Erythroblast (primary cell): ENCODE measurements at places on chromosomes 12 and 14.

DNA sequence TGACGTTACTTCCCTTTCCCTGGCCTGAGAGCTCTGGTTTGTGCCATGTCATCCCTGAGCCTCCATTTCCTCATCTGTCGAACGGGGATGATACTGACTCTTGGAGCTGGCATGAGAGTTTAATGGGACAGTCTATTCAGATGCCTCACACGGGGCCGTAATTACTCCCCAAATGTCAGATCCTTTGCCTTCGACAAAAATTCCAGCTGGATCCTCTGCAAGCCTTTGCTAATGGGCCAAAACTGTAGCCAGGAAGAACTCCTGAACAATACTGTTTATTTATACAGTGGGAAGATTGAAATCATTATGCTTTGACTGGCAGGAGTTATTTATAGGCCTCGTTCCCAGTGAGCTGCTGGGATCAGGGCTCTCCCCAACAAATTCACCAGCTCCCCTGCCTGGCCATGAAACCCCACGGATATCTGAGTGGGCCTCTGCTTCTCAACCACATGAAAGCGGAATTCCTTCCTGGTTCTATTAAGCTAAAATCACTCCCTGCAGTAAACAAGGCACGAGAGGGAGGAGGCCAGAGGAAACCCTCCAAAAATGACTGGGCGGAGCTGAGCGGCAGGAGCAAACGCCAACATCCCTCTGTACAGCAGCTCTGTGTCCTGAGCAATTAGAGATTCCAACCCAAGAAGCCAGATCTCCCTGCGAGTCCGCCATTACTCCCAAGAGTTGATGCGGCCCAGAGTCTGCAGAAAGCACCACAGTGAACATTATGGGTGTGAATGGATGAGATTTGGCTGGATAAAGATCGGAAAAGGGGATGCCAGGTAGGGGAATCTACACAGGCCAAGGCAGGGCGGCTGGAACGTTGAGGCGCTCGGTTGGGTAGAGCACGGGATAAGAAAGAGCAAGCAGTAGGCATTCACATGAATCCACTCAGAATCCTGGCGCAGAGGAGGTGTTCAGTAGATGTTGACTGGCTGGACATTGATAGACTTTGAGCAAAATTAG lies 326.1 kb downstream of the BCL11B start:
- DNase-seq = no peak

- no peak for DNase-seq
Measured at GRCh38 chr12:20213723-20214625, 154.4 kb upstream of the PDE3A start.

DNA sequence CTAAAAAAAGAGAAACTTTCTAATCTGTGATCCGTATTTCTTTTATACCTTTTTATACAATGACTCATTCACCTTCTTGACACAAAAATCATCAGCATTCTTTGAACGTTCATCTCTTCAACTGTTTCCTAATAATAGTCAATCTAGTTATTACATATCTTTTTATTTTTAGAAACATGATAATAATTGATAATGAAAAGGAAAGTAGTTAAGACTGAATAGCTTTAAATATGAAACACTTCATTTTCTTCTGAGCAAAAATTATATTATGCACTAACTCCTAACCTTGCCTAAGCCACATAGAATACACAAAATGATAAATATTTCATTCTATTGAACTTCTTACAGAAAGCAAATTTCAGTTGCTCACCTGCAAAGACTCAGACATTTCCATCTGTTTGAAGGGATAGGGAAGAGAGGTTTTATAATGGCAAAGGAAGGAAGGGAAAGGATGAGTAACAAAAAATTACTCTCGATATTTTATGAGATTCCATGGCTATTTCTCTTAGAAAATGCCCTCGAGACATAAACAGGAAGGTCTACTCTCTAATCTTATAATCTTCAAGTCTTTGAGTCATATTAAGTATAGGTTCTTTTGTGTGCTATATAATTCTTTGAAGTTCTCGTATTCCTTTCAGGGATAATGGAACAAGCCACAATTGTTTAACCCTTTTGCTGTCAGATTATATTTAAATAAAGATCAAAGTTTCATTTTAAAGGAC lies 7.5 kb upstream of the KLHL42 start:
- no peak for DNase-seq

GRCh38 chr14:77593501-77593961 lies 22.9 kb downstream of the SPTLC2 start:
- no peak for DNase-seq

DNA sequence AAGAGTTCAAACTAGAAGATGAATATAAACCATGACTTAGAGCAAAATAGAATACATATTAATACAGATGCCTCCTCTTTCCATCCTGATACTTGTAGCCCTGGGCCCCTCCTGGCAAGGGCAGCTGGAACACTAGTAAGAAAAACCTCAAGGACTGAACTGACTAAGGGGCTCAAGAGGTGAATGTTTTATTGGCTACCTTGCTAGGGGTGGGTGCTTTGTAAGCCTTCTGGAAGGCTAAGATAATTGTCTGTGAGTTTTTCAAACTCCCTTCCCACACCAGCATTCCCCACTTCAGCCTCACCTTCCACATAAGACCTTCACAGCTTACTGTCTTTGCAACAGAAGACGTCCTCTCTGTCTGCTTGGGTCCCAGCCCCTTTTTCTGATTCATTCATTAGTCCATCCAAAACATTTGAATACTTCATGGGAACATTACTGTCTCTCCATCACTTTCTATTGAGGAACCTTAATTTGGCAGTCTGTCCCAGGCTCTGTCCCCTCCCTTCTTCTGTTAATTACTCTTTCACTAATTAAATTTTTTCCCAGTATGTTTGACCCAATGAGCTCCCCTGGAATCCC lies 1.1 kb upstream of the MARCHF9 start:
- peak; percentile 57 for DNase-seq

GRCh38 chr14:24315807-24316596 lies 4.7 kb downstream of the LTB4R start:
- DNase-seq = peak; percentile 55

- DNase-seq = no peak
Measured at GRCh38 chr12:19545301-19545700, 106.0 kb downstream of the AEBP2 start.
